ENCODE measurements at places on chromosomes 5 and 9.

- DNase-seq: no peak
Measured at GRCh38 chr5:172255444-172255843, 28.1 kb downstream of the UBTD2 start.

- DNase-seq: no peak
Measured at GRCh38 chr9:27537027-27537435, 7.4 kb upstream of the MOB3B start.

DNA sequence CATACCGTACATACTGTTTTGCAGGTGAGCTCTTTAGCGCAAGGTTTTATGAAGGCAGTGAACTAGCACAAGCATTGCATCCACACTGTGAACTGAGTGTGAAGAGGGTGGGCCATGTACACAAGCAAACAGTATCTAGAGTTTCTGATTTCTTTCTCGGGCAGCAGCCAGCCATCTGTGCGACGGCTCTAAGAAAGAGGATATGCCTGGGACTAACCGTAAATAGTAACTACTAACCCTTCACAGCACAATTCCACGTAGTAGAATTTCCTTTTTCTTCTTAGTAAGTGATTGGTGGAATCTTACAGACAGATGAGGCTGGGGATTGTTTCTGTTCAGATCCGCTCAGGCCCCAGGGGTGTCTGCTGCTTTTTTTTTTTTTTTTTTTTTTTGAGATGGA is 89.0 kb downstream of the DRD1 start:
- no peak for DNase-seq

DNA sequence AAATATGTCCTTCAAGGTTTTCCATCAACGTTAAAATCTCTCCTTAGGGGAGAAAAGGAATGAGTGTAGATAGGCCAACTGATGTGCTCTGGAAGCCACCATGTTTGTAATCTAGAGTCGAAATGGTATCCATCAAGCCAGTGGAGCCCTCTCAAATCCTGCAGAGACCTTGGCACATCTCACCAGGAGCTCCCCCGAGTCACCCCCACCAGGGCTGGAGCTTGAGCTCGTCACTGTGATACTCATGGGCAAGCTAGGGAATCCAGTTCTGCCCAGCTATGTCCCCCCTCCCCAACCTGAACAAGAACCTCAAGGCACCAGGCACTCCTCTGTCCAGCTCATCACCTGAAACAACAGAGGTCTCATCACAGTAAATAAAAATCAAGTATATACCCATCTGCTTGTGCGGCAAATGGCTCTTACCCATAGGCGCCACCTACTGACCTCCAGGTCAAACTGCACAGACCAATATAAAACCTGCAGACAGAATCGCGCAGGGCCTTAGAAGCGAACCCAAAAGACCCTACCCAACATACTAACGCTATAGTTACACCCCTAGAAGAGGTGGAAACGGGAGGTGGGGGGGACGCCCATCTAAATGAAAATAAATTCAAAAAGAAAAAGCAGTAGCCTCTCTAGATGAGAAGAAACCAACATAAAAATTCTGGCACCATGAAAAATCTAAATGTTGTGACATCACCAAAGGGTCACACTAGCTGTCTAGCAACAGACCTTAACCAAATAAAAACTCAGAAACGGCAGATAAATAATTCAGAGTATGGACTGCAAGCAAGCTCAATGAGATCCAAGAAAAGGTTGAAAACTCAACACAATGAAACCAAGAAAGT is 75.0 kb downstream of the TTC39B start:
- no peak for DNase-seq

GRCh38 chr9:112764344-112764743 is 13.8 kb downstream of the SNX30 start:
- DNase-seq: no peak

- DNase-seq: no peak
Measured at GRCh38 chr9:88949425-88949824, 41.8 kb upstream of the S1PR3 start.

- DNase-seq: no peak
Measured at GRCh38 chr5:75616371-75616881, 5.2 kb downstream of the ANKDD1B start.
